HFF-Myc (cell line): ENCODE measurements at places on chromosomes 12 and 14.

- no peak for DNase-seq
Observed at GRCh38 chr12:125528281-125528680, 463.0 kb downstream of the AACS start.

- DNase-seq: no peak
Observed at GRCh38 chr14:89926694-89927093, 27.8 kb downstream of the EFCAB11 start.

GRCh38 chr12:9699269-9699897 lies 29.9 kb downstream of the CLEC2D start:
- DNase-seq: no peak

DNA sequence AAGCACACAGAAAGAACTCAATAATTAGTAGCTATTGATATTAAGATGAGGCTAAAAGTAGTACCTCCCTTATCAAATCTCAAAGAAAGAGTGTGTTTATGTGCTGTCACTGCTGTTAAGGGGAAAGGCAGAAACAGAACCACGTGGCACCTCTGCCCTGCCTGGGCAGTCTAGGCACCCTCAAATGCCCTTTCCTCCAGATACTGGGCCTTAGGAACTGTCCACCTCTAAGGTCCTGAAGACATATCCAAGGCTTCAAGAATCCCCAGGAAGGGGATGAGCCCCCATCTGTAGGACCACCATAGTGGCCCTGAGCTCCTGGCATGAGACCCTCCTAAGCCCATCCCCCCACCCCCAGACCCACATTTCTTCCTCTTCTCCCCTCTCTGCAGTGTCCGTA lies 29.1 kb downstream of the NGB start:
- no peak for DNase-seq

- DNase-seq: no peak
Observed at GRCh38 chr14:59254911-59255545, 66.6 kb downstream of the DAAM1 start.

- DNase-seq: no peak
Observed at GRCh38 chr12:78863482-78864402, 832 bp upstream of the SYT1 start.

GRCh38 chr12:4252601-4253000 lies 21.0 kb upstream of the CCND2 start:
- no peak for DNase-seq

GRCh38 chr12:42612231-42612613 lies 22.7 kb upstream of the PRICKLE1 start:
- no peak for DNase-seq

DNA sequence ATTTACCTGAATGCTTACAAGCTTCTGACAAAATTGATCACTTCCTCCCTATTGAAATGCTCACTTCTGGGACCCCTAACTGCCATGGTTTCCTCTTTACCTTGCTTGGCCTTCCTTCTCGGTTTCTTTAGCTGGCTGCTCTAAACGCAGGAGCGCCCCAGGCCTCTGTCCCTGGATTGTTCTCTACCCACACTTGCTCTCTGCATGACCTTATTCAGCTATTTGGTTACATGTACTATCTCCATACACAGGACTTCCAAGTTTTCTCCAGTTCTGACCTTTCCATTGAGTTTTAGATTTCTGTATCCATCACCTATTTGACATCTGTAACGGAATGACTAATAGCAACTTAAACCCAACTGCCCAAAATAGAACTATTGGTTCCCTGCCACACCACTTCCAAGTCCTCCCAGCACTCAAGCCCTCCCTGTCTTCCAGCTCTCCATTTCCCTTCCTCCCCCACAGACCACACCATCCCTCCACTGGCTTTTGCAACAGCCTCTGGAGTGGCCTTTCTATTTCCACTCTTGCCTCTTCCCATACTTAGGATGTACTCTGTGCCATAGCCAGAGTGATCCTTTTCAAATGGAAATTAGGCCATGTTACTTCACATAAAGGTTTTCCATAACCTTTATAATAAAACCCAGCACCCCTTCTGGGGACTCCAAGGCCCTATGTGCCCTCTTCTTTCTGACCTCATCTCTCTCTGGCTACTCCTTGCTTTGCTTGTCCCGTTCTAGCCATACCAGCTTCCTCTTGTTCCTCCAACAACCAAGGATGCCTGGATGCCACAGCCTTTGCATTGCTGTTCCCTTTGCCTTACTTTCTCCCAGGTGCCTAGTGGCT lies 202.2 kb downstream of the AEBP2 start:
- no peak for DNase-seq

DNA sequence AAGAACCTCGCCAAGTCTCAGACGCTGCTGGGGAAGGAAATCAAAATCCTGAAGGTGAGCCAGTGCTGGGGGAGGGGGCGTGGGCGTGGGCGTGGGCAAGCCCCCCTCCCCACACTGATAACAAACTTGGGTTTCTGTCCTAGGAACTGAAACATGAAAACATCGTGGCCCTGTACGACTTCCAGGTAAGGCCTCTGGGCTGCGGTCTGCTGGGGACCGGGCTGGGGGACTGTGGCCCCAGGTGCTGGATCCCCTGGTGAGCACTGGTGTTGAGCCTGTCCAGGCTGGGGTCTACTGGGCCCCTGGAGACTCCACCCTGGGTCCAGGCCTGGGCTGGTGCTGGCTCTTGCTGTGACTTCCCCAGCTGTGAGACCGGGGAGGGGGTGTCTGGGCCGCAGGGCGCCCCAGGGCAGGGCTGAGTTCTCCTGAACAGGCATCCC lies 1.2 kb downstream of the ULK1 start:
- no peak for DNase-seq

DNA sequence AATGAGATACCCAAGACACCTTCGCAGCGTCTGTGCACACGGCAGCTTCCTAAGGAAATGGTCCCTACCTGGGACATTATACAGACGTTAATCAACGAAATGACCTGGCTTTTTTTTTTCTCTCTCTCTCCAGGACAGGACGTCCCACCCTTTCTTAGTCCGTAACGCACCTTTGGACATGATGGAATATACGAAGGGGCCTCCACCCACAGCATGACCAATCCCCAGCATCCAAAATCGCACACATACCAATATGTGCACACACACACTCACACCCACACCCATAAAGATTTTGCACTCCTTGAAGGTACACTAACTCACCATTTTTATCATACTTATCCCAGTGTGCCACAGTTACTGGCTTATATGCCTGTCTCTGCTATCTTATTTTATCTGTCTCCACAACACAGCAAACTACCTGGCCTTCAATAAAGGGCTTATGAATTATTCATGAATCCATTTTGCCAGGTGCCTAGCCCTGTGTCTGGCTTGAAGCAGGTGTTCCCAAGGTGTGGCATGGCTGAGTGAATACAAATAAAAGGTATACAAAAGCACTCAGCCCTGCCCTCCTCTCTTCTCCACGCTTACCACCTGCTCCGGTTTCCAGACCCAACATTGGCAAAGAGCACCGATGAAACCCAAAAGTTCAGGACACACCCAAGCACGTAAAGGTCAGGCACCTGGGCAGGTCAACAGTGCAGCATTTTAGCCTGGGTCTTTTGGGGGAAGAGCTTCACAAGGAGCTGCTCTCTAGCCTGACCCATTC lies 2.2 kb downstream of the SCNN1A start:
- no peak for DNase-seq
